T follicular helper cell (primary cell): ENCODE measurements at places on chromosomes 7 and 10.

DNA sequence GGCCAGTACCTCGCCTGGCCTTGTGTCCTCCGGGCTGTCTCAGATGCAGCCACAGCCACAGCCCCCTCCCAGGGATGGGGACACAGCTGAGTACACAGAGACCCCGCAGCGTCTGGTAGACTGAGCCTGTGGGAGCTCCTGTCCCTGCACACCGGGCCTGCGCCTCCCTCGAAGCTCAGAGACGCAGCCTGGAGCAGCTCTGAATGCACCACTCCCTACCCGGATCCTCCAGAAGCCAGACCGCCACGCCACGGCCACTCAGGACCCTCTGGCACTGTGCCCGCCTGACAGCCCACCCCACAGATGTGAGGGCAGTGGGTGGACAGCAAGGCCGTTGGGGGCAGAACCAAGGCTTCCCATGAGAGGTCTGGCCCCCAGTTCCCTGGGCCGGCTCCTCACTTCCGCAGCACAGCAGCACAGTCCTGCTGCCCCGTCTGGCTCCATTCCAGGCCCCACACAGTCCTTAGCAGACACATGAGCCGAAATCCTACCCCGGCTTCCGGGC is 40.8 kb downstream of the PAPOLB start:
- DNase-seq, result no peak

GRCh38 chr10:65416094-65416493 is 1509.7 kb upstream of the LRRTM3 start:
- DNase-seq, result no peak

DNA sequence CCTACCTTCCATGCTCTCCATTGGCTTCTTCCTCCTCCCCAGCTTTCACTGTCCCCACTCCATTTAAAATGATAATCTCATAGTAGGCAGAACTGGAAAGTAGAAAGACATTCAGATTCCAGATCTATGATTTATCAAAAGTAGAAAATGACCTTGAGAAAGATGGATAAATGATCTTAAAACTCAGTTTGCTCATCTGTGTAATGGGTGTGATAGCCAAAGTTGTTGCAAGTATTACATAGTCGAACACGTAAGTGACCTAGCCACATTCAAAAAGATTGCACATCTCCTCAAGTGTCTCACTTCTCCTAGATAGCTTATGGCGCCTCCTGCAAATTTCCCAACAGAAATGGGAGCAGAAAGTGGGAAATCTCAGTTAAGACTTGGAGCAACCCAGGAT is 89.8 kb upstream of the FGL2 start:
- no peak for DNase-seq

DNA sequence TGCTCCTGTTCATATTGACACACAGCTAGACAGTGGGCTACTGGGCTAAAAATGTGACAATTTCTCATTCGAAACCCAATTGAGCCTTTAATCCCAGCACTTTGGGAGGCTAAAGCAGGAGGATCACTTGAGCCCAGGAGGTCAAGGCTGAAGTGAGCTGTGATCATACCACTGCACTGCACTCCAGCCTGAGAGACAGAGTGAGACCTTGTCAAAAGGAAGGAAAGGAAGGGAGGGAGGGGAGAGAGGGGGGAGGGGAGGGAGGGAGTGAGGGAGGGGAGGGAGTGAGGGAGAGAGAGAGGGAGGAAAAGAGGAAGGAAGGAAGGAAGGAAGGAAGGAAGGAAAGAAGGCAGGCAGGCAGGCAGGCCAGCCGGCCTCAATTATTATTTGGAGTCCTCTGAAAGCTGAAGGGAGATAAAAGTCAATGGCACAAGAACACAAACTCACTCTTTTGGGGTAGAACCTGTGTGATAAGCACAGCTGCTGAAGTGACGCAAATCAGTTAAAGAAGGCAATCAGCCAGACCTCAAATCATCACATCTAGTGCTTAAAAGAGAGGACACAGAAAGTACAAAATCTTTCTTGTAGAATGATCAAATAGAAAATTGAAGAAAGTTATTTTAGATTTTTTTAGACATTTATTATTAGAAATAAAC is 98.1 kb downstream of the CCDC71L start:
- no peak for DNase-seq

DNA sequence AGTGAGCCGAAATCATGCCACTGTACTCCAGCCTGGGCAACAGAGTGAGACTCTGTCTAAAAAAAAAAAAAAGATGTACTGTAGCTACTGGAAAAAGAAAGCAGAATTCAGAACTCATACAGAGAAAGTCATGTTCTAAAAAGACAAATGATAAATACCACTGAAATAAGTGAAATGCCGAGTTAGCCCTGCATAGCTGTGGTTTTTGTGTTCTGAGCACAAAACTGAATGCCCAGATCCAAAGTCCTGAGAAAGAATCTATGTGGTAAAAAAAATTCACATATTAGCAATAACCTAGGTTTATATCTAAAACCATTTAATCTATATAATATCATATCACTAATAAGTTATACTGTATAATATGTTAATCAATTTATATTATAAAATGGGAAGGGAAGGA is 29.3 kb upstream of the HECW1 start:
- no peak for DNase-seq

GRCh38 chr10:69739634-69740033 is 62.1 kb upstream of the COL13A1 start:
- no peak for DNase-seq

DNA sequence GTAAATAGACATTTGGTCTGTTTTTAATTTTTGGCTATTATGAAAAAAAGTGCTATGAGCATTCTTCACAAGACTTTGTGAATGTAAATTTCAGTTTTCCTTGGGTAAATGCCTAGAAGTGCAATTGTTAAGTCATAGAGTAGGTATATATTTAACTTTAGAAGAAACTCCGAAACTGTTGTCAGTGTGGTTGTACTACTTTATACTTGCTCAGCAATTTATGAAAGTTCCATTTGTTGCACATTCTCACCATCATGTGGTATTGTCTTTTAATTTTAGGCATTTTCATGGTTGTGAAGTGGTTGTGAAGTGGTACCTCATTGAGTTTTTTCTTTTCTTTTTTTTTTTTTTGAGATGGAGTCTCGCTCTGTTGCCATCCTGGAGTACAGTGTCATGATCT is 60.0 kb downstream of the TYW1 start:
- DNase-seq, result no peak

GRCh38 chr7:519484-520390 is at the start of gene PDGFA:
Gene PDGFA (minus strand): TSS chr7:519846. CDS start chr7:519001, 845 bp downstream.
- DNase-seq, result no peak

DNA sequence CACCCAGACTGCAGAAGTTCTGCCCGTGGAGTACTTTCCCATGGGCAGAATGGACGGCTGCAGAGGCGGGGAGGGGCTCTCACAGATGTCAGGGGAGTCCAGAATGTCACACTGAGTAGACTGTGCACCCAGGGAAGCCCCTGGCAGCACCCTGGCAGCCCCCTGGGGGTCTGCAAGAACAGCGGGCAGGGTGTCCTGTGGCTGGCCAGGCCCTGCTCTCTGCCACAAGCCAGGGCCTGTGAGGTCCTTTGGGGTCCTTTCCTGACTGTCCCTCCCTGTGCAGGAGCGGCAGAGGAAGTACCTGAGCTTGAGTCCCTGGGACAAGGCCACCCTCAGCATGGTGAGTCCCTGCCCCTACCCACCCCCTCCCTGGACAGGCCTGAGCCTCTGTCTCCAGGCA is 6.1 kb upstream of the SH2B2 start:
- DNase-seq, result no peak

GRCh38 chr10:59333701-59334100 is 28.6 kb downstream of the FAM13C start:
- DNase-seq, result no peak

DNA sequence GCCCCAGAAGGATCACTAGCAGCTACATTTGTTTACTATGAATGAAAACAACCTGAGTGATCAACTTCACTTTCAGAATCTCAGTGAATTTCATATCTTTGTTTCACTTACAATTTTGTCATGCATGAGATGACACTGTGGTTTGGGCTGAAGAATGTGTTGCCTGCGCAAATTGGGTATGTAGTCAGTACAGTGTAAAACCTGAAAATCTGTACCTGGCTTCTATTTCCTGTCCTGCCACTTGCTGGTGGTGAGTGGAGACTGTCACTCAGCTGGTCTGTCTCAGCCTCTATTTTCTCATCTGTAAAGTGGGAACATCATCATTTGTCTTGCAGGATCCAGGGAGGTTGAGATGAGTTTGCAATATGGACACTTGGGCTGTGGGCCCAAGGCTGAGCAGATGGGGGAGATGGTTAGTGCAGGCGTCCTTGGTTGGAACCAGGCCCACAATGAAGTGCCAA is 118.0 kb downstream of the WDFY4 start:
- DNase-seq, result no peak

- no peak for DNase-seq
Measured at GRCh38 chr7:140003913-140004382, 58.8 kb downstream of the PARP12 start.

- no peak for DNase-seq
Measured at GRCh38 chr7:92973293-92973731, 136.9 kb upstream of the CDK6 start.

DNA sequence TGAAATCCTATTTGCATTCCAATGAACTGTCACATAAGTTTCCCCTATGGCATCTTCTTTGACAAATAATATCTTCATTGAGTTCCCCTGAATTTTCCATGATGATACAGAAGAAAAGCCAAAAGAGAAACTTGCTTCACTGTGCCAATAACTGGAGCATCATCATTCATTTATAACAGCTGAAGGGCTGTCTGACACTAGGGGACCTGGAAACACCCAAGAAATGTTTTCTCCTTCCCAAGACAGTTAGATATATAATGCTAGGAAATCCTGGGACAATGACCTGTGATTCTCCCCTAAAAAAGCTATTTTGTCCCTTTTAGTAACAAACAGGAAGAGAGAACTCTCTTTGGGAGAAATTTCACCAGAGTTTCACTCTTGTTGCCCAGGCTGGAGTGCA is 133.6 kb downstream of the SEMA3C start:
- no peak for DNase-seq

GRCh38 chr7:131692131-131692960 is 135.9 kb upstream of the PODXL start:
- no peak for DNase-seq

- no peak for DNase-seq
Measured at GRCh38 chr7:117323305-117323850, 520 bp upstream of the WNT2 start.

- no peak for DNase-seq
Measured at GRCh38 chr10:11796474-11796873, 26.7 kb upstream of the PROSER2 start.

DNA sequence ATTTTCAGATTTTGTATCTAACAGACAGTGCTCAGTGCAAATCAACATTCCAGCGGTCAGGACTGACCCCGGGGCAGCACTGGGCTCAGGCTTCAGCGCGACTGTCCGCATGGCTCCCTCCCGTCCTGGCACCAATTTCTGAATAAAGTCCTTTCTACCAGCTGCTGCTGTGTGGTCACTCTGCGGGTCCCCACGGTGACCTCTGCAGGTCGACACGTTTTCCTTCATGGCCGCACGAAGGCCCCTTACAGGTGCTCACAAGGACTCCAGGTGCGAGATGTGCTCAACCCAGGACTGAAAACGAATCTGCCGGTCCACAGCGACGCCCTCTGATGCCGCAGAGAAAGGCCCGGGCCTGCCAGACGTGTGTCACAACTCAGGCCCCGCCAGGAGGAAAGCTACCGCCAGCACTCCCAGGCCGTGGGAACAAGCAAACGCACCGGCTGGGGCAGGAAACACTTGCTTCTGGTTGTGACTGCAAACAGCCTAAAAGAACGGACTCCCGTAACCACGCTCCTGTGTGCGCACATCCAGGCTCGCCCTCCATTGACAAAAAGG is 3.7 kb upstream of the UTF1 start:
- DNase-seq, result no peak

DNA sequence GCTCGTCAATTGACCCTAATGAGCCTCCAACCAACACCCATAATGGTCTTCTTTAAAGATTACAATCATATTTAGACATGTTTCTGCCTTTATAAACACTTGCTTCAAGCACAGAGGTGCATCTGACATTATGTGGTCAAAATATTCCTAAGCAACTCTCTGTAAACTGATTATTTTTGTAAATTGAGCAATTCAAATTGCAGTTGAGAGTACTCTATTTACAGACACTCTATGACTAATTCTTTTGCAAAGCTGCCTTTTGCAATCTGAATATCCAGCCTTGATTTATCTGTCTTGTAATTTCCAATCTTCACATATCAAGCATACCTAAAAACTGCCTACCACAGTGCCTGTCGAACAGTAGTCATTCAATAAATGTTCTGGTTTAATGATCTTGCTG is 112.0 kb downstream of the PDE1C start:
- DNase-seq, result no peak

- DNase-seq, result no peak
Measured at GRCh38 chr7:55105952-55106351, 87.1 kb downstream of the EGFR start.

DNA sequence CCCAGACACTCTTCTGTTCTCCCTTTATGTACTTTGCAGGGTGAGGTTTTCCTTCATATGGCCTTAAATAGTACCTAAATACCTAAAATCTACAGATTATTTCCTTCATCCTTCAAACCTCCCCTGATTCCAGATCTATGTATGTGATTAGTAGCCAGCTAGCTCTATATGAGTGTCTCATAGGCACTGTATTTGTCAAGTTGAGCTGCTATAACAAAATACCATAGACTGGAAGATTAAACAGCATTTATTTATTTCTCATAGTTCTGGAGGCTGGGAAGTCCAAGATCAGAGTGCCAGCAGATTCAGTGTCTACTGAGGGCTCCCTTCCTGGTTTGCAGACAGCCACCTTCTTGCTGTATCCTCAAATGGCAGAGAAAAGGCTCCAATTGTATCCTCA is 60.6 kb upstream of the MSRB2 start:
- DNase-seq, result no peak

DNA sequence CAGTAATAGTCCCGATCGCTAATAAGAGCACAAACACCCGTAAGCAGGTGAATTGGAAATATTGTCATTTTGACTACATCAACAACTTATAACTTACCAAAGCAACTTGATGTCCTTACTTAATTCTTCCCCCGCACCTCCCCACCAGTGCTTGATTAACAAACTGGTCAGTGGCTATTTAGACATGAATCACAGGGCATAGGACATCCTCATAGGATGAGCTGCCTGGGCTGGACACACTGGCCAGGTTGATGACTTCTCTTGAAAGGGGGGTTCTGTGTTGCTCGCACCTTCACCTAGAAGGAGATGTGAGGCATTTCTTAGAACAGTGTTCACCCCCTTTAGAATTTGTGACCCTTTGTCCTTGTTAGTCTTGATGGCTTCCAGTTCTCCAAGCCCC is 163.2 kb downstream of the TCF7L2 start:
- no peak for DNase-seq

GRCh38 chr7:137937202-137937560 is 64.7 kb downstream of the CREB3L2 start:
- DNase-seq, result no peak

- no peak for DNase-seq
Measured at GRCh38 chr10:8304861-8305260, 250.4 kb downstream of the GATA3 start.

DNA sequence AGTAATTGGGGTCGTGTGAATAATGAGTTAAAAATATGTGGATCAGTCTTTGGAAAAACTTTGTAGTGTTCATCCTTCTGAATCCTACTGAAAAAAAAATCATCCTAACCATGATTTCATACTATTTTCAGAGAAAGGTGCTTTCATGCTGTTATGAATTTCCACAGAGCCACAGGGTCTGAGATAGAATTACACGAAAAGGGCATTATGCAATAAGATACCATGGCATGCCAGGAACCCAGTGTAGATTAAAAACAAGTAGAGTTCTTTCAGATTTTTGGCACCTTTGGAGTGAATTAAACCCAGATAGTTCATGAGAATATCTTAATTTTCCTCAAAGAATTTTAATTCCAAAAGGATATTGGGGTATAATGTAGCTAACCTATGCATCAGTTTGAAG is 47.5 kb upstream of the AGMO start:
- DNase-seq, result no peak

- no peak for DNase-seq
Measured at GRCh38 chr10:121633056-121633455, 34.8 kb upstream of the FGFR2 start.
